ENCODE measurements at places on chromosomes 1 and 21. TPM values are rescaled to one million over a fixed set of nuclear protein-coding genes. Genes with fewer than 3 reads are reported as not detected.

DNA sequence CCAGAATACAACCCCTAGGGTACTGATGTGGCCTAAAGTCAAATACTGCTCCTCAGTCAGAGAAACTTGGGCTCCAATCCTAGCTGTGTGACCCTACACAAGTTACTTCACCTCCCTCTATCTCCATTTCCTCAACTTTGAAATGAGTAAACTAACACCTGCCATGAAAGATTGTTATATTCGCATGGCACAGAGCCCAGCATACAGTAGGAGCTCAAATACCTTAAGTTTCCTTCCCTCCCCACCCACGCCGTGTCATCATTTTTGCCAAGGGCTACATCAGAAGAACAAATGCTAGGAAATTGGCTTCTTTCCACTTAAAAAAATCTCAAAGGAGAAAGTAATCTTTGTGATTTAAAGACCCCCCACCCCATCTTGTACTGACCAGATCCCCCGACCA, 22.2 kb upstream of the ZNF362 start:
- no peak for DNase-seq

DNA sequence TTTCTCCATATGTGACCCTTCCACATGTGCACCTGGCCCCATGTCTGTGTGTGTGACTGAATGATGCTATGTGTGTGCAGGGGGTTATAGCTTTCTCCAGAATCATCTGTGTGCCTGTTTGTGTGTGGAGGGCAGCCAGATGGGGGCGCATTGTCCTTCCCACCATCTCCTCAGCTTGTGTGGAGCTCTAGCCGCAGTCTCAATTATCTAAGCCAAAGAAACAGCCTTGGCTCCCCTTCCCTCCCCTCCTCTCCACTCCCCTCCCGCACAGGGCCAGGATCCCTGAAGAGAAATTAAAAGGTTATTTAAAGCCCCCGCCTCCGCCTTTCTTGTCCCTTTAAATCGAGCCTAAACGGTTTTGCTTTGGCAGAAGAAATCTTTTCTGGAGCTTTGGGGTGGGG, 1.8 kb upstream of the DMBX1 start:
- DNase-seq: no peak

- DNase-seq: no peak
These were observed 11.3 kb downstream of the FAM20B start for GRCh38 chr1:179036844-179037465.

GRCh38 chr1:40382108-40382460, 8.6 kb downstream of the SMAP2 start:
- no peak for DNase-seq

DNA sequence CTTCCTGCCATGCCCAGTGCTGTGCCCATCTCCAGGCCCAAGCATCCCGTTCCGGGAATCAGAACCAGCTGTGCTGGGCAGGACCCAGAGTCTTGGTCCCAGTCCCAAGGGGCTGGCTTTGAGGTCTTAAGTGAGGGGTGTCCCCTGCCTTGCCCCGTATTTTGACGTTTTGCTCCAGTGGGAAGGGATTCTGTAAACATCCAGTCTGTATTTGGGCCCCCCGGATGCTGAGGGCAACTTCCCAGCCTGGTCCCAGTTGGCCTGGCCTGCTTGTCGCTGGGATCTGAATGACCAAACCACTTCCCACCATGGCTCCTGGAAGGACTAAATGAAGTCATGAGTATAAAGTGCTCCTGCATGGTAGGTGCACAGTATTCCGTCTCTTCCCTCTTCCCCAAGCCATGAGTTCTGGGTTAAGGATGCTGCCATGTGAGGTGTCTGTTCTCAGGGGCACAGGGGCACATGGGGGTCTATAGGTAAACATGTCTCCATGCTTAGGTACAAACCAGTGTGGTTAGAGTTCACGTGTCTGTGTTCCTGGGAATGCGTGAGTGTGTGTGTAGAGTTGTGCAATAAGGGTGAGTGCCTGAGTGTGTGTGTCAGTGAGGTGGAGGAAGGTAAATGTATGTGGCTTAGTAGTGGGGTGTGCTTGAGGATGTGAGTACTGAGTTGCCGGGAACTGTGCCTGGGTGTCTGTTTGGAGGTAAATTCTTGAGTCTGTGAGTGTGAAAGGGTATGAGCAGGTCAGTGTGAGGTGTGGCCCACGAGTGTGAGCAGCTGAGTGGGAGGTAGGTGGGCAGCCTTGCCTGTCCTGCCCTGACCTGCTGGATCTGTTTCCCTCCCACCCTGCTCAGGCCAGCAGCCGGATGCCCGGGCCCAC, 1.5 kb downstream of the B4GALT2 start:
- DNase-seq: no peak

- DNase-seq: no peak
These were observed 14.3 kb upstream of the S100A11 start for GRCh38 chr1:152050886-152051675.

DNA sequence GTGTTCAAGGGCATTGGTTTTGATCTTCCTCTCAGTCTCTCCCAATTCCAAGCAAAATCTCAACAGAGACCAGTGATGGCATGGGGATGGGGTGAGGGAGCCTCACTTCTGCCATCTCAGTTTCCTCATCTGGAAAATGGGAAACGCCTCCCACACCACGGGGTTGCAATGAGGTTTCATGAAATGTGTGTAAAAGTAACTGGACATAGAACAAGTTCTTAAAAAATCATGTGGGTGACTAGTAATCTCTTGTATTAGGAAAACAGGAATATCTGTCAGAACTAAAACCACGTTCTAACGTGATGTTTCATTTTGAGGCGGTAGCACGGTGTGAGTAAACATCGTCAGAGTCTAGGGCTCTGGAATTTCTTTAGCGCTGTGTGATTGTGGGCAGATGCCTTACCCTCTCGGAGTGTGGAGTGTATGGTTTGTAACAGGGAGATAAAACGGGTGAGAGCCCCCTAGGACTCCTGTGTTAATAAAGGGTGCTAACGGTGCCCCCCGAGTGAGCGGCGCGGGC, 55.5 kb upstream of the DNAJC6 start:
- no peak for DNase-seq

DNA sequence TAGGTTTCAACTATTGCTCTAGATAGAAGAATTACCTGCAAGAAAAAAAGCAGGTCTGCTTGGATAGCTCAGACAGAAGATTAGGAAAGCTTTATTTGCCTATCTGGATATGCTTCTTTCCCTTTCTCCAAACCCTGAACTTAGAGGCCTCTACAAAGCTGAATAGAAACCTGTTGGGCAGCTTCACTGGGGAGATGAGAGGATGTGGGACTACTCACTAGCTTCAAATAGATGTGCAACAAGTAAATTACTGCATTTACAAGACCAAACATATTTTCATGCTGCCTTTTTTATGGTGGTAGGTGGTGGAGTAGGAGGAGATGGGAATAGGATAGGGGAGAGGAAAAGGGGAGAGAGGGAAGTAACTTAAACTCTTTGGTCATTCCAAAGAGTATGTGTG, 6.4 kb downstream of the CLCA2 start:
- DNase-seq: no peak

Gene GJA8
- total RNA-seq: not detected

GRCh38 chr1:86259390-86259789, 102.8 kb upstream of the COL24A1 start:
- no peak for DNase-seq

Gene MIXL1
- 0.50 TPM for total RNA-seq

- DNase-seq: no peak
These were observed 89.4 kb upstream of the LBR start for GRCh38 chr1:225517221-225517620.

Gene AGMAT
- total RNA-seq: 0.83 TPM

DNA sequence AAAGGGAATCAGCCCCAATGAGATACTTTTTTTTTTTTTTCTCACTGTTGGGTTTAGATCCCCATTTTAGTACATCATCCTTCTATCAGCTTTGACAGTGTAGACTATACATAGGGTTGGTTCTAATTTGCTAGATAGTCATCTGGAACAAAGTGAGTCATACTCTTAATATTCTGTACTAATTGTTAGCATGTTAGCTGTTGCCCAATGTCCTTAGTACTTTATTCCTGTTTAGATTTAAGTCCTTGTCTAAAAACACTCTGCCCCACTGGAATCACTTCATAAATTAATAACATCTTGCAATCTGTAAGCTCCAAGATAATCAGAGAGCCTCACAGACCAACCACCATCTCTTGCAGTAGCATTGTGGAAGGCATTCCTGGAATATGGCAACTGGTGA, 209.8 kb upstream of the KIAA0040 start:
- no peak for DNase-seq

DNA sequence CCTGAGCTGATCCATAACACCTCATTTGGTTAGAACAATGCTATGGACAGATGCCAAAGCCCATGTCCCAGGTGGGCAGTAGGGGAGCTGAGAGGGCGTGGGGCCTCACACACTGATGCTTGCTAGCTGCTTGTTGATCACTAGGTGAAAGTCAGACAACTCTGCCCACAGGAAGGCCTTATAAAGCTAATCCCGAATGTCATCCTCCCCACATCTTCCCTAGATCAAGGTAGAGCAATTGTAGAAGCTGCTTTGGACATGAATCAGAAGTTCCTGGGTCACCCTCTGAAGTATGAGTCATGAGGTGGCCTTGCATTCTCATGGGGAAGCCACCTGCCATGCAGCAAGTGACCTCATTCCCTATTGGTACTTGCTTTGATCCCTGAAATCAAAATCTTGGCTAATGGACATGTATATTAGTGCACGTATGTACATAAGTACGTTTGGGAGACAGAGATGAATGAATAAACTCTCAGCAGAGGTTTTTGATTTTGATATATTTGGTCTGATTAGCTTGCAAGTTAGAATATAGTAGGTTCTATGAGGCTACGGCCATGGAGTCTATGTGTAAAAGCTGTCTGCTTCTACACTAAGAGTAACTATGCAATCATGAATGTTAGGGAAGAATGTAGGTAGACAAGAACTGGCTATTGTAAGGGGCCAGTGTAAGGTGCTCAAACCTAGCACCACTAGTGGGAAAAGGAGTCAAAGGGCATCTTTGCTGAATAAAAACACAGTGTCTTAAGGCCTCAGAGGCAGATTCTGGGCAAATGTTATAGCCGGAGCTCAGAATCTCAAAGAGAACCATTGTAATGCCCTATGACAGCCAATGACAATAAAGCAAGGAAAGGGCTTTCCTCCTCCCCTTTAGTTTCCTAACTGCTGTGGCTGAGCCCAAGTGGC, 52.6 kb downstream of the ABCA4 start:
- no peak for DNase-seq

Gene BMP8B
- total RNA-seq: 7.8 TPM

- no peak for DNase-seq
These were observed 92.8 kb upstream of the DMRTA2 start for GRCh38 chr1:50516056-50516455.

GRCh38 chr1:17167041-17167785, 37.7 kb upstream of the PADI1 start:
- DNase-seq: no peak

- DNase-seq: no peak
These were observed 22.5 kb downstream of the TGFBR3 start for GRCh38 chr1:91863498-91863897.

DNA sequence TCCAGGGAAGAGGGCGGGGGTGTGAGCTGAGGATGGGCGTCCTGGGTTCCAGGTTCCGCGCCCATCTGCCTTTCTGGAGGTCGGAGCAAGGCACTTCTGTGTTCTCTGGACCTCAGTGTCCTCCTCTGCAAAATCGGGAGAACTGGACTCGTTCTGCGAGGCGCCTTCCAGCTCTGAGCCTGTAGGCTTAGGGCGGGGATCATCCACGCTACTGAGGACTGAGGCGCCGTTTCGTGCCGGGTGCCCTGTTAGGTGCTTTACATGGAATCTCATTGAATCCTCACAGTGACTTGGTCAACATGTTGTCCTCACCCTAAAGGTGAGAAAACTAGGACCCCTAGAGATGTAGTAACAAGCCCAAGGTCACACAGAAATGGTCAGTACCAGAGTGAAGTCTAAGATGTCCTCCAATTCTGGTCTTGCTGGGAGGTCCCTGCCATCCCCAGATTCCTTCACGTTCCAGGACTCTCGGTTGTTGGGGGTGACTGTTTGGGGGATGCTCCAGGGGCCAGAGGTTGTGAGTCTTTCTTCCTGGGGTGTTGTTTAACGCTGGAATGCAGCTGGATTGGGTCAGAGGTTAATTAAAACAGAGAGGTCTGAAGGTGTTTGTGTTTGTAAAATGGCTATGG, 677 bp downstream of the PRKAA2 start:
- peak; percentile 70 for DNase-seq

Gene AHCTF1
- total RNA-seq: 28.7 TPM

- no peak for DNase-seq
These were observed 28.1 kb downstream of the ARHGEF10L start for GRCh38 chr1:17567582-17567981.

DNA sequence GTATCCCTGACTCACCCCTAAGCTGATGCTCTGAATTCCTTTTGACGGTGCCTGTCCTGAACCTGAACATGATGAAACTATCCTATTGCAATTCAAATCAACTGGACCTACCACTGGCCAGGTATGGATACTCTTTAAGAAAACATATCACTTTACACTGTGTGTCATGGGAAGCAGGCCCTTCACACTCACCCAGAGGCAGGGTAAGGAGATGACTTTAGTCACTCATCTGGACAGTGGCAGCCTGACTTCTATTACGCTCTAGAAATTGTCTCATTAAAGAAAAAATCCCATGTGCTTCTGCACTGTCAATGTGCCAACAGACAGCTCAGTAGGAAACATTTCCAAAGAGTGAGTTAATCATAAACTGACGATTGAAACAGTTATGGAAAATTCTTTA, 94.3 kb downstream of the VAV3 start:
- DNase-seq: no peak

Gene CD1E
- 0.10 TPM for total RNA-seq

DNA sequence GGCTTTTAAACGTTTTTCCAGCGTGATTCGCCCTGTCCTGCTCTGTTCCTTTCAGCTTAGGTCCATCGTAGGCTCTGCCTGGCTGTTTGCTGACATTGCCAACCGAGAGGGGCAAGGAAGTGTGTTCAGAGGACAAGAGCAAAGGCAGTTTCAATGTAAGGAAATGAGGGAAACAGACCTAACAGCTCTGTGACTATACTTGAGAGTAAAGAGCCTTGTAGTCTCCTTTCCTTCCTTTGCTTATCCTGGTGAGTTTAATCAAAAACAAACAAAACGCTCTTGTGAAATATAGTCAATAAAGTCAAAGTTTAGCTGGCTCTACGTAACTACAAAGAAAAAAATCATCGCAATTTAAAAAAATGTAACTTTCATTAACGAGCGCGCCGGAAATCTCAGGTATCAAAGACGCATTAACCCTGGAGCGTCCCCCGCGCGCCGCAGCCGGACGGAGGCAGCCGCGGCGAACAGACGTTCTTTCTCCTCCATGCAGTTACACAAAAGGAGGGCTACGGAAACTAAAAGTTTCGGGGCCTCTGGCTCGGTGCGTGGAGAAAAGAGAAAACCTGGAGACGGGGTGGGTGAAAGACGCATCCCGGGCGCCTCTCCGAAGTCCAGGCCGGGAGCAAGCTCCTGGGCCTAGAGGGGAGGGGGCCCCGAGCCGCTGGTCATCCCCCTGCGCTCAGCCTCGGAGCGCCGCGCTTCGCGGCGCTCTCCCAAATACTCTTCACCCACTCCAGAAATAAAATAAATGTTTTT, 617 bp upstream of the ADGRL2 start:
- DNase-seq: peak; percentile 90
